NCI-H524 treated with DMSO at 0.1 percent for 48 hours (cell line): ENCODE measurements at places on chromosomes 1 and 21.

GRCh38 chr1:55259911-55260609, 44.9 kb upstream of the USP24 start:
- DNase-seq, result no peak

- no peak for DNase-seq
These were observed 56.7 kb downstream of the SRSF11 start for GRCh38 chr1:70277875-70278274.

GRCh38 chr1:13702425-13703127, 2.6 kb downstream of the PRDM2 start:
- DNase-seq, result no peak

DNA sequence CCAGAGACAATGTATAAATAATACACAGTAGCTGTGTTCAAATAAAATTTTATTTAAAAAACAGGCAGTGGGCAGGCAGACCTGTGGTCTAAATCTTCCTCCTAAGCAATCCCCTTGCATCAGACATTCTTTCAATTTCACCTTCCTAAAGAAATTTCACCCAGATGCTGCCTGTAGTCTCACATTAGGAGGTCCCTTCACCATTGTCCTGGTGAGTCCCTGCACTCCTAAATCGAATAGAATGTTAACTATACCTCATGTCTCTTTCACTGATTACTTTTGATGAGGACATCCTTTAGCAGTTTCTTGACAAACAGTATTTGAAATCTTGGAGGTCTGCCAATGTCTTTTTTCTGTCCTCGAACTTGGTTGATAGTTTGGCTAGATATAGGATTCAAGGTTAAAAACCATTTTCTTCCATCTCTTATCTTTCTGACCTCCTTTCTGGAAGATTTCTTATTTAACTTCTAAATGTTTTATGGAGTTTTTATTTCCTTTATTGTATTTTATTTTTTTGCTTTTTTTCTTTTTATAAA, 77.5 kb downstream of the LPGAT1 start:
- no peak for DNase-seq

- DNase-seq, result no peak
These were observed 93.5 kb downstream of the C1orf94 start for GRCh38 chr1:34270181-34270580.

GRCh38 chr1:71039661-71040262, 7.9 kb downstream of the PTGER3 start:
- no peak for DNase-seq

- no peak for DNase-seq
These were observed 62.5 kb upstream of the ZP4 start for GRCh38 chr1:237953238-237953637.

GRCh38 chr1:154883919-154884868, 14.1 kb upstream of the KCNN3 start:
- no peak for DNase-seq

DNA sequence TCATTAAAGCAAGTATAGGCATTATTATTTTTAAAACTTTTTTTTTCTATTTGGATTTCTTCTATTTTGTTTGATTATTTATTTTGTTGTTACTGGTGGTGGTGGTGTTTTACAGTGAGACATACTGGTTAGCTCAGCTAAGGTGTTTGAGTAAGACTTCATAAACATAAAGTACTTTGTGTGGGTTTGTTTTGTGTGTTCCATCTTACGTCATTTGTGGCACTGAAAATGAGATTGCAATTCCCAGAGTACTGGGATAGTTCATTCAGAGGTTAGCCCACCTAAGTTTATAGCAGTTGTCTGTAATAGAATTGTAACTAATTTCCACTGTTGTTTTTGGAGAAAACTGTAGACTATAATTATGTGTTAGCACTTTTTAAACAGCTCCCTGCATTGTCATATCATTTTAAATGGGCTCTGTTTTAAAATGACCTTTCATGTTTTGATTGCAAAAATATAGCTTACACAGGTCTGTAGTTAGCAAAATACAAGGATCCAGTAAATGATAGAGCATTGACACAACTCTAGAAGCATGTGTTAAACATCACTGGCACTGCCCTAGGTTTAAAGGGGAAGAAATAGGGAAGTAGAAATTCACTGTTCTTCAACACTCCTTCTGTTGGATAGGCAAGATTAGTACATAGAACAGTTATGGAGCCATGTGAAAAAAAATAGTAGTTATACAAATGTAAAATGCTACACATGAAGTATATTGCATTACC, 171.7 kb downstream of the NFIA start:
- no peak for DNase-seq

DNA sequence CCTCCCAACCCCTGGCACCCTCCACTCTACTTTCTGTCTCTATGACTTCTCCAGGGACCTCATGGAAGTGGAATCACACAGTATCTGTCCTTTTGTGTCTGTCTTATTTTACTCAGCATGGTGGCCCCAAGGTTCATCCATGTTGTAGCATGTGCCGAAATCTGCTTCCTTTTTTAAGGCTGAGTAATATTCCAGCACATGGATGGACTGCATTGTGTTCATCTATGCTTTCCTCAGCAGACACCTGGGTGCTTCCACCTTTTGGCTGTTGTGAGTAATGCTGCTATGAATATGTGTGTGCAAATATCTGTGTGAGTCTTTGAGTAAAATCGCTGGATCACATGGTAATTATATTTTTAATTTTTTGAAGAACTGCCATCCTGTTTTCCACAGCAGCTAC, 1.6 kb upstream of the PFKL start:
- DNase-seq, result no peak
